Esophagus mucosa (tissue), 1 donor: ENCODE measurements at places on chromosomes 16 and 17. TPM values are rescaled to one million over a fixed set of nuclear protein-coding genes. Genes with fewer than 3 reads are reported as not detected.
A peak's percentile ranks its signal among the peaks of the same experiment; 100 is the strongest.

The ZSCAN10 gene
- not detected for total RNA-seq

The IGF2BP1 gene
- total RNA-seq, result not detected

The SPATA20 gene
- total RNA-seq, result 16.8 TPM

The SLC38A8 gene
- total RNA-seq, result not detected

The RSPRY1 gene
- 20.4 TPM for total RNA-seq

The PHF23 gene
- 33.6 TPM for total RNA-seq

The ZG16B gene
- 15.3 TPM for total RNA-seq

The CDH3 gene
- total RNA-seq, result 94.1 TPM

GRCh38 chr17:67557052-67557845, 160.5 kb upstream of the NOL11 start:
- ATAC-seq, result no peak

GRCh38 chr17:30376621-30377452, 1.9 kb upstream of the CPD start:
- ATAC-seq, result no peak

- ATAC-seq, result no peak
These were observed 28.5 kb downstream of the GLG1 start for GRCh38 chr16:74578433-74578832.

- no peak for ATAC-seq
These were observed 45.0 kb upstream of the ARHGAP44 start for GRCh38 chr17:12744298-12744697.

DNA sequence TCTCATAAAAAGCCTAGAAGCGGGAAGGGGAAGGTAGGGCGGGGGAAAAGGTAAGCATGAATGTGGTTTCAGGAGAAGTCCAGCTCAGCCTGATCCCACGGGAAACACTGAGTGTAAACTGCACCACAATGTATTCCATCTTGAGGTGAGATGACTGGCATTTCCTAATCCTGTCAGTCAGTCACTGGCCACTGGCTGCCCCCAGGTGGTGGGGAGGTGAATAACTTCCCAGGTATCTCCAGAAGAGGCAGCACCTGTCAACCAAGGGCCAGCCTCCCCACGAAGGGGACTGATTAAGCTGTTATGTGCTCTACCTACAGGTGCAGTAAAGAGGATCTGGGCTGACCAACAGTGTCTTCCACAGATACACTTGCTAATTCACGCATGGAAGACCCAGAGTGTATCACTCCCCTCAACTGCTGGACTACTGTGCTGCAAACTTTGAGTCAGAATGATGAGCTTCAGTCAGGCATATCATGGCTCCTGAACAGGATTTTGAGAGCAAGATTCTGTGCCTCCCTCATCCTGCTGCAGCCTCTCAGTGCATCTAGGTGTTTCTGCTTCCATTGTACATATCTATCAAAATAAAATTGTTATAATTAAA, 108.5 kb upstream of the CCL2 start:
- ATAC-seq, result peak; percentile 84

GRCh38 chr17:28567604-28568003, 3.7 kb downstream of the PIGS start:
- ATAC-seq, result no peak

DNA sequence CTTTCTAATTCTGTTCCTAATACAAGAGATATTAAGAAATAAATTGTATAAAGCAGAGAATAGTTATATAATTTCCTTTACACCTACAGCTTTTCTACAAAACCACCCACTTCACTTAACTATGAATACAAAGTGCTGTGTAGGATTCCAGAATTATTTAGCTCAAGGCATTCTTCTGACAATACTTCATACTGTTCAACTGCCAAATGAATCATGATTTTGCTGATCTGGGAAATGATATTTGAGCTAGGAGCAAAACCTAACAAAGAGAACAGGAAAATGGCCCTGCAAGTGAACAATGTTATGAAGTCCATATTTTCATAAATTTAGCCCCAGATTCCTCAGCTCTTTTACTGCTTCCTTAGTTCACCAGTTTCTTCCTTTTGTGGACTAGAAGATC, 12.9 kb downstream of the BBS2 start:
- ATAC-seq, result peak; percentile 52

GRCh38 chr16:80851831-80852230, 47.4 kb upstream of the CDYL2 start:
- ATAC-seq, result no peak

DNA sequence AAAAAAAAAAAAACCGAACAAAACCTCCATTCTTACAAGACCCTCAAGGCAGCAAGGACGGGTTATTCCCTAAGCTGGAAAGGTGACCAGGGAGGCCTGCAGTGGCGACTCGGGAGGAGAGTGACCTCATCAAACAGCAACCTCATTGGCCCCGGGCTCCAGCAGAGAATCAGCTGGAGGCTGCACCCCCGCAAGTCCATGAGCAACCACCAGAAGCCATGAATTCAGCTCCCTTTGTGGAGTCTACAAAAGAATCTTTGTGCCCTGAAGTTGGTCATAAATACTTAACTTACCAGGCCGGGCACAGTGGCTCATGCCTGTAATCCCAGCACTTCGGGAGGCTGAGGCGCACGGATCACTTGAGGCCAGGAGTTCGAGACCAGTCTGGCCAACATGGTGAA, 80.9 kb upstream of the CREBBP start:
- no peak for ATAC-seq

DNA sequence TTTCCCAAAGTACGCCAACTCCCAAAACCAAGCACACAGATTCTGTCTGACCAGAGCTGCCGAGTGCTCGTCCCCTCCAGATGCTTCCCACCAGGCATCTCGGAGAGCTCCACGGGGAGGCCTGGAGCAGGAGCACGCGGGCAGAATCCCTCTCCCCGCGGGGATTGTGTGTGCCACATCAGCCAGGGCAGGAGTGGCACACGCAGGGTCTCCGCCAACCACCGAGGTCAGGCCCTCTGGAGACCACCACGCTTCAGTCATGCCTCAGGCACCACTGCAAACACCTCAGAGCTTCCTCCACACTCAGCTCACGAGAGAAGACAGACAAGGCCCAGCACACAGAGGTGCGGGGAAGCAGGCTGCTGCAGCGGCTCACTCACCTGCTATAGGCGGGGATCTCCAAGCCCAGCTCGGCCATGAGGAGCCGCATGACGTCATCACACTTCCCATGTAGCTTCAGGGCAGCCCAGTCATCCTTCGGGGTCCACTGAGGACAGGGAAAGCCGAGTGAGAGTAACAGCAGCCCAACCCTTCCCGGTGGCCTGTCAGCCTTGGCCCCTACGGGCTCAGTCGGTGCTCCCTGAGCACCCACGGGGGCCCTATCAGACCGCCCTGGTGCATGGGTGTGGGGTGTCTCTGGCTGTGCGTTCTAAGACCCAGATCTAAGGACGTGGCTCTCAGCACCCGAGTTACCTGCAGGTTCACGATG, 2.3 kb upstream of the PCYT2 start:
- no peak for ATAC-seq

DNA sequence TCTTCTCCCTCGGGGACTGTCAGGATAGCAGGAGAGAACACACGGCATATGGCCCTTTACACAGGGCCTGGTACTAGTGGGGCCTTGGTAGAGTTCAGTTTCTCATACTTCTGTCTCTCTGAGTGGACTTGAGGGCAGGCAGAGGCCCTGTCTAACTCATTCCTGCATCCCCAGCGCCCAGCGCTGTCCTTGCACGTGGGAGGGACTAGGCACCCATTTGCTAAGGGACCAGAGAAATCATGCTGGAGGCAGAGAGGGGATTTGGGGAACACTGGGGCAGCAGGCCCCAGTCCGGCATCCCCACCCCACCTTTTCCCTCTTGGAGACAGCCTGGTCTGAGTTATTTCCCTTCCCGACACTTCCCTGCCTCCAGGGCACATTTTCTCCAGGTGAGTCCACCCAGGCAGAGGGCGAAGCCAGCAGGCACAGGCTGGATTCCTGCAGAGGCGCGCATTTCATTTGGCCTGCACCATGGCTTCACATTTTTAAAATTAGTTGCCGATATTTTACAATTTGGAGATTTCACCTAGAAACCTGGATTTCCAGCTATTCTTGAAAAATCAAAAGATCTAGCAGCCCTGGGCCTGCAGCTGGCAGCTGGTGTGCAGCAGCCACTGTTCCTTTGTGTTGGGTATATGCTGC, 9.7 kb upstream of the NKD1 start:
- ATAC-seq, result no peak

DNA sequence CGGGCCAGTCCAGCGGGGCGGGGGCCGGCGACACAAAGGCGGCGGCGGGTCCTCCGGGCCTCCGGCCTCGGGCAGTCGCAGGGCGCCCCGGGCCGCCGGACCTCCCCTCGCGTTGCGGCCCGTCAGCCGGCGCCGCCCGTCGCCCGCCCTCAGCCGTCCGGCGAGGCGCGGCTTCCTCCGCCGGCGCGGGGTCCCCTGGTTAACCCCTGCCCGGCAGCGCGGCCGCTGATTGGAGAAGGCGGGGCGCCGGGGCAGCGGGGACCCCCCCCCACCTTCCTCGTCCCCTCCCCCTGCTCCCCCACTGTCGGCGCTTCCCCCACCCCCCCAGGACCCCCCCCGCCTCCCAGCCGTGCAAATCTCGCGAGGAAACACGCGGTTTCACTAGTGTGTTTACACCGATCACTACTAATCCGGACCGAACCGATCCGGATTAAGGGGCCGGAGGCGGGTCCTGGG, at the start of gene TLK2:
TSS of gene TLK2 (plus strand) at position 402 of the 456 bp plus-strand sequence. CDS start 2,301 bp downstream, outside the sequence.
- ATAC-seq, result peak; percentile 78

GRCh38 chr17:76076146-76076764, 1.7 kb downstream of the GALR2 start:
- ATAC-seq, result no peak

DNA sequence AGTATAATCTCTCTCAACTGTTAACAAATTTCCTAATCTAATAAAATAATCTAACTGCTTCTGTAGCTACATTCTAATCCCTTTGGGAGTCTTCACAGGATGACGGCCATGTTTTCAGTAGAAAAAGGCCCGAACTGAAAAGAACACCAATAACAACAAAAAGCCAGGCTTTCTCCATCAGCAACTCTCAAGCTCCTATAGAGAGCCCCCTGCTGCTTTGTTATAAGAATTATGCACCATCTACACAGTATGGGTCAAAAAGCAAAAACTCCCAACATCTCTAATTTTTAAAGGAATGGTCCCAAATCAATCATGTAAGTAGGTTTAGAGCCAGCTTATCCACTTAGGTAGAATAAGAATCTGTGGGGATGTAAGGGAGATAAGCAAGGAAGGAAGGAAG, 163.6 kb upstream of the C17orf78 start:
- no peak for ATAC-seq

DNA sequence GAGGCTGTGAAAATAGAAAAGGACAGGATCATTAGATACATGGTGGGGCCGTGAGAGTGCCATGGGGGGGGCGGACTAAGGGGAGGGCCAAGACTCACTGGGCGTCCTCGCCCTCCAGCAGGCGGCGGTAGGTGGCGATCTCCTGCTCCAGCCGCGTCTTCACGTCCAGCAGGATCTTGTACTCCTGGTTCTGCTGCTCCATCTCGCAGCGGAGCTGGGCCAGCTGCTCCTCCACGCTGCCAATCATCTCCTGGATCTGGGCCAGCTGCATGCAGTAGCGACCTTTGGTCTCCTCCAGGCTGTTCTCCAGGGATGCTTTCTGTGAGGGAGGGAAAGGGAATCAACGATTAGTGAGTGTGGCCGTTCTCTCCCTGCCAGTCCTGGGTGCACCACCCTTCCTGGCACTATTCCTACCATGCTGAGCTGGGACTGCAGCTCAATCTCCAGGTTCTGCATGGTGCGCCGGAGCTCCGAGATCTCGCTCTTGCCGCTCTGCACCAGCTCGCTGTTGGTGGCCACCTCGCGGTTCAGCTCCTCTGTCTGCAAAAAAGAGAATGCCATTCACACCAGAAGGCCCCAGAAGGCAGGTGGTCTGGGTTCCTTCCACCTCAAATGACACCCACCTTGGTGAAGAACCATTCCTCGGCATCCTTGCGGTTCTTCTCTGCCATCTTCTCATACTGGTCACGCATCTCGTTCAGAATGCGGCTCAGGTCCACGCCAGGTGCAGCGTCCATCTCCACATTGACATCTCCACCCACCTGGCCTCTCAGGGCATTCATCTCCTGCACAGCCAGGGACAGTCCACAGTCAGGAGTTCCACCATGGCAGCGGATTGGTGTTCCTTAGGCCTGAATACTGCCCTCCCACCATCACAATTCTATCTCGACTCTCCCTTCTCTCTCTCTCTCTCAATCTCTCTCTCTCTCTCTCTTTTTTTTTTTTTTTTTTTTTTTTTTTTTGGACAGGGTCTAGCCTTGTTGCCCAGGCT, 3.3 kb downstream of the KRT14 start:
- ATAC-seq, result no peak

GRCh38 chr17:57517632-57518456, 227.3 kb downstream of the CCDC182 start:
- ATAC-seq, result no peak

GRCh38 chr16:66588981-66589713, 9.9 kb downstream of the CMTM2 start:
- peak; percentile 78 for ATAC-seq

DNA sequence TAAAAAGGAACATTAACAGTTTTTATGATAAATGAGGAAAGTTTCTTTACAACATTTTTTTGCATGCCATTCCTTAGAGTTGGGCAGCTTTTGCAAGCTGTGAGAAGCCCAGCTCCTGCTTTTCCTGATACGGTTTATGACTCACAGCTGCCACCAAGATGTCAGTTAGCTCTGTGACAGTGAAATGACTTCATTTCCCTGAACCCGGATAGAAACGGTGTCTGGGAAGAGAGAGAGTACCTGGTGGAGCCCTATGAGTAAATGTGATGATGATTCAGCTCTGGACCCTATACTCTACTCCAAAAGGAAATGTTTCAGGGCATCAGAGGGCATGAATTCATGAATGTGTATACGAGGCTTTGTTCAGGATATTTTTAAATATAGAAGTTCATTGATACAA, 366.3 kb upstream of the HSBP1 start:
- peak; percentile 29 for ATAC-seq

GRCh38 chr17:55816532-55817396, 65.9 kb downstream of the PCTP start:
- no peak for ATAC-seq

DNA sequence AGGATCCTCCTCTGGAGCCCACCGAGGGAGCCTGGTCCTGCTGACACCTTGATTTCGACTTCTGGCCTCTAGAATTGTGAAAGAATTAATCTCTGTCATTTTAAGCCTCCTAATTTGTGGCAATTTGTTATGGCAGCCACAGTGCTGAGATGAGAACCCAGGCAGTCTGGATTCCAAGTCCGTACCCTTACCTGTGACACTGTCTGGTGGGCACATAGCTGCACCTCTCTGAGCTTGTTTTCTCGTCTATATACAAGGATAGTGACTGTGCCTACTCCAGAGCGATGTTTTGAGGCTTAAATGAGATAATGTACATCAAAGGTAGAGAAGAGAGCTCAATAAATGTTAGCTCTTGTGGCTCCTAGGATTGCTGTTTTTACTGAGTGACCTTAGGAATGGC, 128.4 kb upstream of the MPHOSPH6 start:
- no peak for ATAC-seq

- no peak for ATAC-seq
These were observed 21.5 kb upstream of the SKAP1 start for GRCh38 chr17:48451489-48451888.
